GM12892 (cell line): ENCODE measurements at places on chromosomes 5 and 9.

GRCh38 chr5:41637869-41638268 lies 127.5 kb upstream of the PLCXD3 start:
- DNase-seq = no peak

- DNase-seq = no peak
These were observed 363.4 kb upstream of the SLC30A5 start for GRCh38 chr5:68730220-68730978.

- DNase-seq = no peak
These were observed 211.8 kb upstream of the C9orf72 start for GRCh38 chr9:27784847-27785713.

DNA sequence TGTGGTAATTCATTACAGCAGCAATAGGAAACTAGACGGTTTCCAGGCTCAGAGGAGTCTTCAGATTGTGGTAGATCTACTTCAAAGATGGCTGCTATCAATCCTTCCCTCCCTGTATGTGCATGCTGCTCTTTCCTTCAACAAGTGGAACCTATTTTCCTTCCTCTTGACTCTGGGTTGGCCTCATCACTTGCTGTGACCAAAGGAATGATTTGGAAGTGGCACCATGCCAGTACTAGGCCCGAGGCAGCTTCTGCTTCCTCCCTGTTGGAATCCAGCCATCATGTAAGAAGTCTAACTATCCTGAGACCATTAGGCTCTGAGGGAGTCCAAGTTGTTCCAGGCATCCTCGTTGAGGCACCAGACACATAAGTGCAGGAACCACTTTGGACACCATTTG lies 46.5 kb upstream of the MCTP1 start:
- no peak for DNase-seq

GRCh38 chr9:84597131-84597530 lies 72.4 kb upstream of the NTRK2 start:
- DNase-seq = peak; percentile 17

DNA sequence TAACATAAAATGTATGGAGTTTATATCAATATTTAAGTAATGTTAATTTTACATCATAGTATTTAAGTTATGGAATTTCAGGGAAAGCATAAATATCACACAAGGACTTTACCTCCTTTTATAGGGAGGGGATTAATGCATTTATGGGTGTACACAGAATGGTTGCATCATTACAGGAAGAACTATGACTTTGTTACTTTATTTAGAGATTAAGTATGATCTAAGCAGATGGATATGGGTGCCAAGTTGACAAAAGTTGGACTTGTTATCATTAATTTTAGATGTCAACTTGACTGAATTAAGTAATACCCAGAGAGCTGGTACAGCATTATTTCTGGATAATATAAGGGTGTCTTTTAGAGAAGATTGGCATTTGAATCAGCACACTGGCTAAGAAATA lies 160.5 kb upstream of the CDH10 start:
- DNase-seq = no peak

GRCh38 chr9:94993160-94993820 lies 266.8 kb downstream of the AOPEP start:
- DNase-seq = no peak

GRCh38 chr9:109894473-109894872 lies 114.5 kb downstream of the PALM2AKAP2 start:
- DNase-seq = no peak
